ENCODE measurements at places on chromosomes 5 and 9. TPM values are rescaled to one million over a fixed set of nuclear protein-coding genes. Genes with fewer than 3 reads are reported as not detected.

DNA sequence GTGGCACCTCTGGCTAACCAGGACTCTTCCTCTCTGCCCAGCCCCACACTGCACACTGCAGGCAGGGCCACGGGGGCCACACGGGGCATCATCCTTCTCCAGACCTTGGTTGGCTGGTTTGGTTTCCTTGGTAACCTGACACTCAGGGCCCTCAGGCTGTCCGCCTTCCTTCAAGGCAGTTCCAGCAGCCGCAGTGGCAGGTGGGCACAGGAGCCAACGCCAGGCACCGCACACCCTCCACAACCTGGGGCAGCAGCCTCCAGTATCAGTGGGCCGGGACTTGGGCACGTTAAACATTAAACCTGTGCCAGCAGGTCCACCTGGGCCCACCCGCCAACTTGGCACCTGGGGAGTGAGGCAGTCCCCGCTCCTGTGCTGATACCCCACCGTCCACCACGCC lies 1.9 kb downstream of the NPDC1 start:
- DNase-seq: no peak

- no peak for DNase-seq
Observed at GRCh38 chr9:99511723-99512122, 289.6 kb downstream of the SEC61B start.

DNA sequence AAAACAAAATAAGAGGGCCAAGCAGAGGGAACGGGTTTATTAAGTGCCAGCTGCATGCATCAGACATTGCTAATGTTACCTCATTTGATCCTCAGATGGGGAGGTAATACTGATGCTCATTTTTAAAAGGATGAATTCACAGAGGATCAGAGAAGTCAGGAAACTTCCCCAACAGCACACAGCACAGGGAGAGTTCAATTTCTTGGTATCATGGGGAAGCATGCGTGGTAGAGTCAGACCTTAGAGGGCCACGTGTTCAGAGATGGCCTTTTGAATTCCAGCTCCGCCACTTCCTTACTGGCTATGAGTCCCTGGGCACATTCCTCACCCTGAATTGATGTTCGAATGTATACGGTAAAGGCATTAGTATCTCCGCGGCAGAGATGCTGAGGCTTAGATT lies 108.3 kb downstream of the MYO10 start:
- DNase-seq: no peak

DNA sequence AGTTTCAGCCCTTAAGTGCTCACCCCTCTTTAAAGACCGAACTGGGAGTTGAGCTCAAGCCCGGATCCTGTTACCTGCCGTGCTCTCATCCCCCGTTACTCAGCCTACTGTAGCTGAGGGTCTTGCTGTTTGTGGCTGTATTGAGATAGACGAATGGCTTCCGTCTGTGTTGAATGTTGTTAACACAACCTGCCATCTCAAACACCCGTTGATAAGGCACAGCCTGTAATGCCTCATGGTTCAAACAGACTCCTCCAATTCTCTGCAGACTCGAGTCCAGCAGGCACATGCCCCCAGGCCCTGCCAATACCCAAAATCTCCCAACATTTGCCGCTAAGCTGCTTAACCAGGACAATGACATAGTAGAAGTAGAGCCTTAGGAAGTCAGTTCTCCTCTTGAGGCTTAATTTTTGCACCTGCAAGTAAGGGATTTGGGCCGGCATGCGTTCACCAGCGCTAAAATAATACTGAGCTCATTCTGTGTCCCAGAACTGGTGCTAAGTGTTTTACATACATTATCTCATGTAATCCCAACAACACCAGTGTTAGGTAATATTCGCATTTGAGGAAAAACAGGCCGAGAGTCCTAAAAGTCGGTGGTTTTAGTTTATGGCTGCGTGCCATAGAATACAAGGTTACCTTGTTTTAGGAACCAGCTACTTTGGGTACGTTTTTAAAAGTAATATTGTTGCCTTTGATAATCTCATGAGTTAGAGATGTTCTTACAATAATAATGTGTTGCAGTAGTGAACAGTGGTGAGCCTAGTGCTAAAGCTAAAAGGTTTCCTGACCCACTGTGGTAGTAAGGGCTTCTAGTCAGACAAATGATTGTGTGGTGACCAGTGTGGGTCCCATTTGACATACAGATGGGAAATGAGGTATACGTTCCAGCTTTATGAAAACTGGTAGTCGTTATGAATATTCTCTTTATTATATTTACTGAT lies 1.5 kb upstream of the RFX3 start:
- no peak for DNase-seq

GRCh38 chr5:172044631-172045314 lies 38.3 kb upstream of the FBXW11 start:
- no peak for DNase-seq

GRCh38 chr5:91938441-91938840 lies 555.3 kb upstream of the ARRDC3 start:
- no peak for DNase-seq

GRCh38 chr5:74232276-74232675 lies 408.3 kb downstream of the ENC1 start:
- no peak for DNase-seq

- DNase-seq: no peak
Observed at GRCh38 chr9:79883073-79883645, 311.4 kb downstream of the TLE4 start.

DNA sequence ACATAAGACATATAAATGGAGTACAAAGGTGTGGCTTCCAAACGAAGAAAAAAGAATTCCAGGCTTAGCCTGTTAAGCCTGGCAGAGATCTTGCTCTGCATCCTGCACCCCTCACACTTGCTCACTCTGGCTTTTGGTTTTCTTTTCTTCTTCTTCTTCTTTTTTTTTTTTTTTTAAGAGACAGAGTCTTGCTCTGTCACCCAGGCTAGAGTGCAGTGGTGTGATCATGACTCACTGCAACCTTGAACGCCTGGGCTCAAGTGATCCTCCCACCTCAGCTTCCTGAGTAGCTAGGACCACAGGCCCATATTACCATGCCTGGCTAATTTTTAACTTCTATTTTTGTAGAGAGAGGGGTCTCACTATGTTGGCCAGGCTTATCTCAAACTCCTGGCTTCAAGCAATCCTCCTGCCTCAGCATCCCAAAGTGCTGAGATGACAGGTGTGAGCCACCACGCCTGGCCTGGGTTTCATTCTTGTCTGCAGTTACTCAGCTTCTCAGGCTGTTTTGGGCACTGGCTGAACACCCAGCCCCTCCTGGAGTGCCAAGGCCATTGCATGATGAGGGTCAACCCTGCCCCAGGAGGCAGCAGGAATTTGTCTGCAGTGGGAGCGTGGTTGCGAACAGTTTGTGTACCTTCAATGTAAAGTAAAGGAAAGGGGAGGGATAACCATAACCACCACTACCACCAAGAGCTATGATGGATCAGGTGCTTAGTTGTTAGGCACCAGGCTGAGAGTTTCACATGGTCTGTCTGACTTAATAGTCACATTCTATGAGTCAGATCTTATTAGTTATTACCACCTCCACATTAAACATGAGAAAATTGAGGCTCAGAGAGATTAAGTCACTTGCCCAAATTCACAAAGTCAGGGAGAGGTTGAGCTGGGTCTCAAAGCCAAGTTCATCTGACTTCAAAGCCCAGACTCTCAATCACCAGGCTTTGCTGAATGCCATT lies 219.2 kb upstream of the PANK3 start:
- DNase-seq: no peak

GRCh38 chr5:139796061-139796806 lies 626 bp downstream of the PSD2 start:
- DNase-seq: no peak

DNA sequence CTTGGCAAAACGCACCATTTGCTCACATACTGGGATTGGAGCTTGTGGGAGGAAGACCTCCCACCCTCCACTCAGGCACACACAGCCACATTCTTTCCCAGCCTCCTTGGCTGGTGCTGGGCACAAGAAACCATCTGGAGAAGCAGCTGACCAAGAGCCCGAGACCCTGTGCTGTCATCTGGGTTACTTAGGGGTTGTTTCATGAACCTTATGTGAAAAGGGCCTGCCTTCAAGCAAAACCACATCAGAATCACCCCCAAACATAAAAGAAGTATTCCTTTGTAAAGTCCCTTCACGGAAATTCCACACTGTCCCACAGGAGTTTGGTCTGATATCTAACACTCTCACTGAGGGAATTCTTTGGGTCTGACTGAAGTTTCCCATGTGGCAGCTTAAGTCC lies 172.1 kb downstream of the NR3C1 start:
- no peak for DNase-seq

DNA sequence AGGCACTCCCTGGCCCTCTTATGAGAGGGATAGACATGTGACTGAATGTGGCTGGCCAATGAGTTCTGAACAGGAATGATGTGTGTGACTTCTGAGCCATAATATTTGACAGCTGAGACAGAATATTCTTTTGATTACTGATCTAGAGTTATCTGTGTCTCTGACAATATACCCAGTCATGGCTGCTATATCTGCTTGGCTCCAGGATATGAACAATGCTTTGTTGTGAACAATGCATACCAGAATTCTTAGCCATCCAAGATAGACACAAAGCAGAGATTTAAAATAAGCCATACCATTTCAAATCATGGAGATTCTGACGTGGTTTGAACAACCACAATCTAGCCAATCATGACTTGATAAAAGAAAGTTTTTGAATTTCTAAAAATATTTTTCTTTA lies 840.3 kb upstream of the SEMA6A start:
- DNase-seq: no peak

- peak; percentile 20 for DNase-seq
Observed at GRCh38 chr5:56759521-56760216, 55.7 kb upstream of the MAP3K1 start.

DNA sequence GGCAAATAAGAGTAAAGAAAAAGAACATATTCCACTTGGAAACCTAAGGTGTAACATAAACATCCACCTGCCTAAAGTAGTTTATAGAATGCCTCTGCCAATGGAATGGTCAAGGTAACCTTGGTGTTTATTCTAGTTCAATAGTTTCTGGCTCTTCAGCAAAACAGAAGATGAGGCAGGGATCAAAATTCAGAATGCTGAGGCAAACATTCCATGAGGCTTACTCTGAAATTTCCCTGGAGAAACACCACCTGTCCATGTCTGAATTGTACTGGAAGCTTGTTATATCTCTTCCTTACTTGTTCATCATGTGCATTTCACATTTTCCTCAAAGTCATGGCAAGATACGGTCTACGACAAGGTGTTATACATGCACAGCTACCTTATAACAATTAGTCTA lies 1862.4 kb upstream of the ACO1 start:
- DNase-seq: no peak

GRCh38 chr9:4530375-4530774 lies 40.1 kb downstream of the SLC1A1 start:
- no peak for DNase-seq

- DNase-seq: no peak
Observed at GRCh38 chr5:81136557-81136956, 96.6 kb upstream of the CKMT2 start.

DNA sequence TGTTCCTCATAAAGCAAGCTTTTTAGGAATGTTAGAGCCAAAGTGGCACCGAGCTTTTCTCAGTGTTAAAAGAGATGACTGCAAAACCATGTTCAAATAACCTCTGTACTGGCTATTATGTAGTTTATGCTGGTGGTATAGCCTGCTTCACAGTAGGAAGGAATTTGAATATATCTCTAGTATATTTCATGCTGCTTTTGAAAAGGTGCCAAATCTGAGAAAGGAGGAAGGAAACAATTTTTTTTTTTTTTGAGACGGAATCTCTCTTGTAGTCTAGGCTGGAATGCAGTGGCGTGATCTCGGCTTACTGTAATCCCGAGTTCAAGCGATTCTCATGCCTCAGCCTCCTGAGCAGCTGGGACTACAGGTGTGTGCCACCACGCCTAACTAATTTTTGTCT lies 13.5 kb downstream of the CREBRF start:
- DNase-seq: no peak

- peak; percentile 91 for DNase-seq
Observed at GRCh38 chr9:33229359-33230114, 10.4 kb upstream of the SPINK4 start.

DNA sequence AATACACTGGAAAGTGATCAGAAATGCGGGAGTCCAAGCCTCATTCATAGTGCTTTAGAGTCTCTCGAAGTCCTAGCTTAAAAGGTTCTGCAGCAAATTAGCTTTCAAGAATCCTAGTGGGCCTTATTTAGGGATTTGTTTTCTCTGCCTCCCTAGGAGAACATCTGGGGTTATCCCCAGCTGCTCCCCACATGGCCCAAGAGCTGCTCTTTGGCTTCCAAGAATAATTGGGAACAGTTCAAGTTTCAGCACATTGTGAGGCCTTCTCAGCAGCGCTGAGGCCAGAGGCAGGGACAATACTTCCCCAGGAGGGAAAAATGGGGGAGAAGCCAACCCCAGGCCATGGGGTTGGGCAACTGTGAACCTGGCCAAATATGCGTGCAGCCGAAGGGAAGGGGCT lies 108.7 kb downstream of the LIFR start:
- DNase-seq: no peak

GRCh38 chr9:15277400-15278090 lies 29.5 kb downstream of the TTC39B start:
- no peak for DNase-seq

DNA sequence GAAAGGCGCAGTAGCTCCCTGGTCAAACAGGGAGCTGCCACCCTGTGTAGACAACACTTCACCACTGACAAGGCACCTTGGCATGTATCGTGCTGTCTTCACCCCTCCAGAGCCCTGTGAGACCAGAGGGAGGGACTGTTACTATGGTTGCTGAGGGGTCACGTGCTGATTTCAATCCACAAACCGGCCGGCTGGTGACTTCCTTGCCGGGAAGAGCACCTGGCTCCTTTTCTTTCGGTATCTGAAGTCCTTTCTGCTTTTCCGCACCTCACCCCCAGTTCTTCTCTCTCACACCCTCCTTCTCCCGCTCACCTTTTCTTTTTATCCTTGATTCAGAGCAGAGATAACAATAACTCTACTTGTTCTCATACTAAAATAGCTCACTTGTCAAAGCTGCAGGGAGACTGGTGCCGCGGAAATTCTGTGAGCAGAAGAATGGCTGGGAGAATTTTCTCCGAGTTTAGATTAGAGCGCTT lies 327.2 kb downstream of the ZSWIM6 start:
- peak; percentile 73 for DNase-seq

DNA sequence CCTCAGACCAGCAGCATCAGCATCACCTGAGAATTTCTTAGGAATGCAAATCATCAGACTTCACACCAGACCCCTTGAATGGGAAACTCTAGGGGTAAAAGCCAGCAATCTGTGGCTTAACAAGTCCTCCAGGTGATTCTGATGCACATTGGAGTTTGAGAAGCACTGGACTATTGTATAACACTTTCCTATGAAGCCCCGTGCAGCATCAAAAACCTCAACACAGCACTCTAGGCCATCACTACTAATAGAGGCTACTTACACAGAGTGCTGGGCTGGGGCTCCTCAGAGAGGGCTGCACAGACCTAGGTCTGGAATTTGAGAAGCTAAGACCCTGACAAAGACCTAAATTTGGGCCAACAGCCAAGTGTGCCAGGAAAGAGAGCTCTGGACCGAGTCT lies 95.7 kb upstream of the ARAP3 start:
- DNase-seq: no peak

GRCh38 chr5:171272996-171273970 lies 35.8 kb upstream of the TLX3 start:
- DNase-seq: no peak

- no peak for DNase-seq
Observed at GRCh38 chr9:19901586-19901985, 112.7 kb upstream of the SLC24A2 start.

Gene HSPB3
- 0.46 TPM for total RNA-seq

Gene ANKDD1B
- total RNA-seq: 0.43 TPM

Gene PCDHB2
- 3.6 TPM for total RNA-seq

Gene PCDHGA5
- 3.3 TPM for total RNA-seq

Gene RNF130
- 85.6 TPM for total RNA-seq

Gene ZMAT2
- total RNA-seq: 50.9 TPM

Gene TEX48
- total RNA-seq: not detected
